ENCODE measurements at places on chromosomes 11 and 22.

GRCh38 chr22:23061471-23062280 is 8.6 kb upstream of the GNAZ start:
- no peak for DNase-seq

DNA sequence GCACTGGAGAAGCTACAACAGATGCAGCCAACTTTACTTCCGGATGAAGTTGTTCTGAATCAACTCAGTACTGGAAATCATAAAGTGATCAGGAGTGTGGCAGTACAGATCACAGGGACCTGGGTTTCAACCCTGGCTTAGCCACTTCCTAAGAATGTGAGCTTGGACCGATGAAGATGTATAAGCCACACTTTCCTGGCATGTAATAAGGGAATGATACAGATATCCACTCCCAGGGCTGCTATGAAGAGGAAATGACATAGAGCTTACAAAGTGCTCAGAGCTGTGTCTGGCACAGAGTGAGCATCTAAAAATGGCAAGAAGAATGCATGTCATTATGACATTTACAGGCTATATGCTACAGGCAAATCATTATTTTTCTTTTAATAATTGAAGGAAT is 378.7 kb downstream of the NTM start:
- DNase-seq: no peak

DNA sequence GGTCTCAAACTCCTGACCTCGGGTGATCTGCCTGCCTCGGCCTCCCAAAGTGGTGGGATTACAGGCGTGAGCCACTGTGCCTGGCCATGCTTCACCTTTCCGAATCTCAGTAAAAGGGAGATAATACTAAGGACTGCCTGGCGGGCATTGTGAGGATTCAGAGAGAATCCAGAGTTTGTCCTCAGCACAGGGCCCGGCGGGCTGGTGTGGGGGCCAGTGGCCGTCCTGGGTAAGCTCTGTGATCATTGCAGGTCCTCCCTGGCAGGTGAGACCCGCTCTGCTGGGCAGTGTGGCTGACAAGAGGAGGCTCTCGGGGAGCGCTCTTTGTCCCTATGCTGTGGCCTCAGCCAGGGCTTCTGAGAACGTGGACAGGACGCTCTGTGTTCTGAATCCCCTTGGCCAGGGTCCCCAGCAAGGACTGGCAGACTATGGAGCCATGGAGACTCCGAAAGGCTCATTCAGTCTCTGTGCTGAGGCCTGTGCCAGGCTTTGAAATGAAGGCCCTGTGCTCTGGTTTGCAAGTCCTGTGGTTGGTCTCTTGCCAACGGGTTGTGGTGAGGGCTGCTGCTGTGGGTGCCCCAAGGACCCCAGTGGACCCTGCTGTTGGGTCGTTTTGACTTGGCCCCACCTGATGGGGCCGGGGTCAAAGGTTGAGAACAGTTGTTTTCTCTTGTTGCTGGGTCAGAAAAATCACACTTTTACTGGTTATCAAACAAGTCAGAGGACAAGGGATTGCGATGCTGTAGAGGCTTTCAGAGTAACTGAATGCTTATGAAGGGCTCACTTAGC is 2.1 kb downstream of the TPCN2 start:
- no peak for DNase-seq

- no peak for DNase-seq
Observed at GRCh38 chr22:29224859-29225410, 19.2 kb downstream of the EMID1 start.

- no peak for DNase-seq
Observed at GRCh38 chr11:72144807-72145565, 9.5 kb downstream of the FOLR3 start.

- DNase-seq: no peak
Observed at GRCh38 chr11:35376613-35377012, 42.7 kb downstream of the SLC1A2 start.

GRCh38 chr22:50693462-50693861 is 20.8 kb downstream of the SHANK3 start:
- DNase-seq: no peak

- no peak for DNase-seq
Observed at GRCh38 chr11:78653294-78653909, 78.7 kb upstream of the NARS2 start.

- no peak for DNase-seq
Observed at GRCh38 chr11:11135820-11136476, 217.1 kb downstream of the CSNK2A3 start.

- no peak for DNase-seq
Observed at GRCh38 chr22:29626497-29627195, 23.2 kb downstream of the NF2 start.

GRCh38 chr22:17250380-17251082 is 31.3 kb upstream of the ADA2 start:
- DNase-seq: no peak
